ENCODE measurements at places on chromosomes 16 and 17.

GRCh38 chr17:76048025-76048605, 21.0 kb upstream of the EVPL start:
- no peak for DNase-seq

GRCh38 chr17:42065201-42065600, 14.8 kb upstream of the C17orf113 start:
- no peak for DNase-seq

- peak; percentile 54 for DNase-seq
These were observed 14.4 kb upstream of the GPRC5B start for GRCh38 chr16:19898924-19899604.

- DNase-seq: no peak
These were observed 61.6 kb downstream of the TNRC6C start for GRCh38 chr17:78019976-78020716.

- DNase-seq: no peak
These were observed 3.2 kb downstream of the NFATC3 start for GRCh38 chr16:68088130-68088972.

- no peak for DNase-seq
These were observed 204.3 kb downstream of the RAB11FIP4 start for GRCh38 chr17:31595666-31596381.

- no peak for DNase-seq
These were observed 846 bp downstream of the CPNE7 start for GRCh38 chr16:89576153-89577054.

GRCh38 chr17:82228842-82229697, at the start of gene SLC16A3:
SLC16A3 (plus strand) TSS chr17:82229042; CDS start chr17:82236009, 6,967 bp downstream.
- DNase-seq: peak; percentile 76

DNA sequence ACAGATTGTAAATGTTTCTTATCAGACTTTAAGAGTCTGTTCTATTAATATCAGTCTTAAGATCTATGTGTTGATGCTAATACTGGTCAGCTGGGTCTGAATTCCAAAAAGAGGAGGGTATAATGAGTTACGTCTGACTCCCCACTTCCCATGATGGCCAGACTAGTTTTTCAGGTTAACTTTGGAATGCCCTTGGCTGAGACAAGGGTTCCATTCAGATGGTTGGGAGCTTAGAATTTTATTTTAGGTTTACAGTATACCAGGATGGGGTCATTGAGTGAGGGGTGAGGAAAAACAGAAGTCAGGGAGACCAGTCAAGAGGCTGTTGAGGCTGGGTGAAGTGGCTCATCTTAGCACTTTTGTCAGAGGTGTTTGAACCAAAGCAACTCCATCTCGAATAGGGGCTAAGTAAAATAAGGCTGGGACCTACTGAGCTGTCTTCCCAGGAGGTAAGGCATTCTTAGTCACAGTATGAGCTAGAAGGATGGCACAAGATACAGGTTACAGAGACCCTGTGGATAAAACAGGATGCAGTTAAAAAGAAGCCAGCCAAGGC, 2.9 kb upstream of the TMEM231 start:
- DNase-seq: no peak

- peak; percentile 64 for DNase-seq
These were observed 14.6 kb downstream of the ATP5PD start for GRCh38 chr17:75031972-75032719.

DNA sequence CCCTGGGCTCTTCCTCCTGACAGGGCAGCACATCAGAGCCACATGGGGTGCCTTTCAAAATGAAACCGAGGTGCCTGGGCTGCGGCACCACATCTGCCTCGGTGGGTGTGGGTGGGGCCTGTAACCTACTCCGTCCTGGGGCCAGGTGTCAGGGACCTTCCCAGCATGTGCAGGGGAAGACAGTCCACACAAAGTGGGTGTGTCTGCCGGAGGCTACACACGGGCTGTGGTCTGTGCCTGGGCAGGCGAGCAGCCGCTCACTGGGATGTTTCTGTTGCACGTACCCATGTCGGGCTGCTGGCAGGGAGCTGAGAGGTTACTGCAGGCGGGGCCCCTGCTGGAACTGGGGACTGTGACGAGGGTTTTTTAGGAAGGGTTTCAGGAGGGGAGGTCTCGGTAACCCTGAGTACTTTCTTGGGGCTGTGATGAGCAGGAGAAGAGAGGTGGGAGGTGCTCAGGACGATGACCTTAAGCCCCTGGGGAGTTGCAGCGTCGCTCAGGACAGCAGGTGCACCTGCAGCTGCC, 351.2 kb downstream of the SEC14L1 start:
- DNase-seq: no peak

GRCh38 chr16:57672416-57672815, 4.3 kb downstream of the ADGRG3 start:
- no peak for DNase-seq

- DNase-seq: peak; percentile 77
These were observed 112.4 kb downstream of the SPECC1 start for GRCh38 chr17:20121359-20122253.

GRCh38 chr16:28166394-28167208, 45.2 kb downstream of the XPO6 start:
- no peak for DNase-seq
